ELR (cell line): ENCODE measurements at places on chromosomes 3 and 15.

DNA sequence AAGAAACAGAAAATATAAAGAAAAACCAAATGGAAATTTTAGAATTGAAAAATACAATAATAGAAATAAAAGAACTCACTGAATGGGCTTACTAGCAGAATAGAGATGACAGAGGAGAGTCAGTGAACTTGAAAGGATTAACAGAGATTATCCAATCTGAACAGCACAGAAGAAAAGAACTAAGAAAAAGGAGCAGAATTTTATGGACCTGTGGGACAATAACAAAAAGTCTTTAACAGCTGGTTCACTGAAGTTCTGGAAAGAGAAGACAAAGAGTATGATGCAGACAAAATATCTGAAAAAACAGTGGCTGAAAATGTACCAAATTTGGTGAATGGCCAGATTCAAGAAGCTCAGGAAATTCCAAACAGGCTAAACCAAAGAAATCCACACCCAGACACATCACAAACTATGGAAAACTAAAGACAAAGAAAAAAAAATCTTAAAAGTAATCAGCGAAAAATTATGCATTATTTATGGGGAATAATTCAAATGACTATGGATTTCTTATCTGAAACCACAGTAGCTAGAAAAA is 9.7 kb upstream of the GNB5 start:
- no peak for DNase-seq

DNA sequence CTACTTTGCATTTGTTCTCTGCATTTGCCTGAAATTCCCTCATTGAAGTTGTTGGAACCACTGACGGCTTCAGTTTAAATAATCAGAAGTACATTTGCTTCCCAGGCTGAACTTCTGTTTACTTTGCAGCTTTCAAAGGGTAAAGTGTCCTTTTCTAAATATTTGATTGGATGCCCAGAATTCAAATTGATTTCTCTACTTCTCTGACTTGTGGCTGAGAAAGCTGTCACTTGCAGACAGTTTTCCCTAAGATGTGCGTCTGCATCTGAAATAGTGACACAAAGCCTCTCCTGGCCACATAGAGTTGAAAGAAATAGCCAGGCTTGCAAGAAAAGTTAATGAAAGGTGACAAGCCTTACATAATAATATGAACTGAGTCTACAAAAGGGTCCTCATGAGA is 299.6 kb downstream of the THSD4 start:
- no peak for DNase-seq

DNA sequence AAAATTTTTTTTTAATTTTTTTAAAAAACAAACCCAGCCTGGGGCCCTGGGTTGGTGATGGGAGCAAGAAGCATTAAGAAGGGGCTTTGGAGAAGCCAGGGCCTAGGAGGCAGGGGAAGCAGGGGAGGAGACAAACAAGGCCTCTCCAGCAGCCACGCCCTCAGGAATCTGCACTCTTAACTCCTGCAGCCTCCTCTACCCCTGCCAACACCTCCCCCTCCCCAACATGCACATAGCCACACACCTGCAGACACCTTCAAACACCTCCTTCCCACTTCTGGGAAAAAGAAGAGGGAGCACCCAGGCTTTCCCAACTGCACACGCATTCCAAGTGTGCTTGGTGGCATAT is 2.7 kb upstream of the DCAF1 start:
- DNase-seq: no peak

- DNase-seq: no peak
These were observed 869.2 kb downstream of the IGSF11 start for GRCh38 chr3:118165413-118165812.

DNA sequence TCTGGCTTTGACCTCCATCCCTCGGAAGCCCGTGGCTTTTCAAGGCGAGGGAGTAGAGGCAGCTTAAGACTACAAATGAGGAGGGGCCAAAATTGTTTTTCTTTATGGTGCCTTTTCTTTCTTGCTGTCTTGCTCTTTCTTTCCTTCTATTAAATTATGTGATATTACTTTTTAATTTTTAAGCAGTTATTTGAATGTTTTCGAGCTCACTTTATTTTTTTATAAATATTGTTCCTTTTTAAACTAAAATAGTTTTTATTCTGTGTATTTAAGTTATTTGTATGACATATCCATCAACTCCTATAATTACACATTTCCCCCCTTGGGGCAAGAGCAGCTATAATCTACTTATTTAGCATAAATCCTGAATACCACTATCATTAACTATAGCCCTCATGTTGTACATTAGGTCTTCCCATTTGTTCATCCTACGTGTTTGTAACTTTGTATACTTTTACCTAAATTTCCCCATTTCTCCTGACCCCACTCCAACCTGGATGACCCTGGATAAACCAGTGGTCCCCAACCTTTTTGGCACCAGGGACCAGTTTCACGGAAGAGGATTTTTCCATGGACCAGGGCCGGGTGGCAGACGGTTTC is 622 bp upstream of the PLSCR1 start:
- no peak for DNase-seq

GRCh38 chr3:50627407-50628051 is 10.6 kb downstream of the MAPKAPK3 start:
- DNase-seq: peak; percentile 93

DNA sequence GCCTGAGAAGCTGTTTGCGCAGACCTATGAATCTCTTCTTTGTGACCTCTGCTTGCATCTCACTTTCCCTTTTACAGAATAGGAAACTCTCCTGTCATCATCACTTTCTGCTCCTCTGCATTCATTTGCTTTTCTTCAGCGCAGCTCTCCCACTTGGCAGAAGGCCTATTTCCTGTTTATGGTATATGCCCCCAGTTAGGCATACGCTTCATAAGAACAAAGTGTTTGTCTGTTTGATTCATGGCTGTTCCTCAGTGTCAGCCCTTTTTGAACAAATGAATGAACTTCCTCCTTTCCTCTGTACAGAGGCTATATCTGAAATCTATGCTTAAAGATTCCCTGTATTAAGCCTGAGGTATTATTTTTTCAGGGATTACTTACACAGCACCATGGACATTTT is 1216.9 kb upstream of the GBE1 start:
- DNase-seq: no peak

GRCh38 chr3:125119752-125120378 is 64.1 kb upstream of the HEG1 start:
- DNase-seq: no peak

GRCh38 chr3:73804204-73804603 is 179.5 kb upstream of the PDZRN3 start:
- DNase-seq: no peak

GRCh38 chr3:12476238-12476897 is 7.9 kb upstream of the TSEN2 start:
- DNase-seq: peak; percentile 55

DNA sequence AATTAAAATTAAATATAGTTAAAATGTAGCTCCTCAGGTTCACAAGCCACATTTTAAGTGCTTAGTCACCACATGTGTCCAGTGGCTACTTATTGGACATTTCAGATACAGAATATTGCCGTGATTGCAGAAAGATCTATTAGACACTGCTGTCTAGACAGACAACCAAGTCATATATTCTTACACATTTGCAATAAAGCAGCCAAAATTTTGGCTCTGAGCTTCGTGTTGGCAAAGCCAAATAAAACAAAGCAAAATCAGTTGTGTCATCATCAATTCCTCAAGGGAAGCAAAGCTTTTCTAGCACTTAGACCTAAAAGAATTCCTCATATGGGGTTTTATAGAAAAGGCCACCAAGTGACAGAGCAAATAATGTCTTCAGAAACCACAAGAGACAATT is 193.1 kb upstream of the LPP start:
- no peak for DNase-seq

DNA sequence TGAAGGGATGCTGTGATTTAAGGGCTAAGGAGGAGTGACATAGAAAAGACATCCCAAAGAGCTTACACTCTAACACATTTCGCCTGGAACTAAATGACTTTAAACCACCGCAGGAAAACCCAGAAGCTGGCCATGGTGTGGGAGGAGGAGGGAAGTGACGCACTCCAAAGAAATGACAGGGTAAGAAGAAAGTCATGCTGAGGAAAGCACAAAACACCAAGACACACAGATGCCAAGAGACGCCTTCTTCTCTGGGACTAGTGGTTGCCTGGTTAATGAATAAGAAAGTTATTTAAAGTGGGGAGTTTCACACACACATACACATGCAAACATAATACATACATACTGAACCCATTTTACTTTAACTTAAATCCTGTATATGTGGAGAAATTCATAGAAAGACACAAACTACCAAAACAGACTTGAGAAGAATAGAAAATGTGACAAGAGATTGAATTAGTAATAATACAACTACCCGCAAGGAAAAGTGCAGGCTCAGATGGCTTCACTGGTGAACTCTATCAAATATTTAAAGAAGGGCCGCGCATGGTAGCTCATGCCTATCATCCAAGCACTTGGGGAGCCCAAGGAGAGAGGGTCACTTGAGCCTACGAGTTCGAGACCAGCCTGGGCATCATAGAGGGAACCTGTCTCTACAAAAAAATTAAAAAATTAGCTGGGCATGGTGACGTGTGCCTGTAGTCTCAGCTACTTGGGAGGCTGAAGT is 125.5 kb downstream of the NSMCE3 start:
- peak; percentile 82 for DNase-seq

GRCh38 chr3:88863196-88863595 is 244.2 kb upstream of the EPHA3 start:
- peak; percentile 28 for DNase-seq

- peak; percentile 15 for DNase-seq
These were observed 18.3 kb downstream of the P2RY1 start for GRCh38 chr3:152853196-152853595.

DNA sequence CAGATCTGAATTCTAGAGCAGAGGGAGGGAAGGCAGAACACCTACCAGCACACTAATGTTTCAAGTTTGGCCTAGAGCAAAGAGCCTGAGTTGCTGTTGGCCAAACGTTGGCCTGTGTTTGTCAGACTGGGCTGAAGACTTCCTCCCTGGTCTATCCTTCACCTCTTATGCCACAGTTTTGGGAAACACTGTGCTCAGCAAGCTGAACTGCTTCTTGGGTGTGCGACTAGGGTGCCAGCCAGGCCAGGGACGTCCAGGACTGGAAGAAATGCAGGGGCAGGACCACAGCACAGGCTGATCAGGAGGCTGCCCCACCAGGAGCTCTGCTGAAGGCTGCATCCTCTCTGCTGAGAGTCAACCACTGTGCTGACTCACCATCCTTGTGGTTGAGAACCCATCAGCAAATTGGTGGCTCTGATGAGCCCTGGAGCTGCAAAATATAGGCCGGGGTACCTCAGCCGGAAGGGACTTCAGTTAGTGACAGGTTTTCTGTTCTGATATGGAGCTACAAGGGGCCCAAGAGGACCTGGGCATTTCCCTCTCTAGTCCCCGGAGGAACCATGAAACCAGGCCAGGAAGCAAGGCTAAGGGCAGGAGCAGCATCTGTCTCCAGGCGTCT is 131.6 kb upstream of the RASGRP1 start:
- peak; percentile 56 for DNase-seq

DNA sequence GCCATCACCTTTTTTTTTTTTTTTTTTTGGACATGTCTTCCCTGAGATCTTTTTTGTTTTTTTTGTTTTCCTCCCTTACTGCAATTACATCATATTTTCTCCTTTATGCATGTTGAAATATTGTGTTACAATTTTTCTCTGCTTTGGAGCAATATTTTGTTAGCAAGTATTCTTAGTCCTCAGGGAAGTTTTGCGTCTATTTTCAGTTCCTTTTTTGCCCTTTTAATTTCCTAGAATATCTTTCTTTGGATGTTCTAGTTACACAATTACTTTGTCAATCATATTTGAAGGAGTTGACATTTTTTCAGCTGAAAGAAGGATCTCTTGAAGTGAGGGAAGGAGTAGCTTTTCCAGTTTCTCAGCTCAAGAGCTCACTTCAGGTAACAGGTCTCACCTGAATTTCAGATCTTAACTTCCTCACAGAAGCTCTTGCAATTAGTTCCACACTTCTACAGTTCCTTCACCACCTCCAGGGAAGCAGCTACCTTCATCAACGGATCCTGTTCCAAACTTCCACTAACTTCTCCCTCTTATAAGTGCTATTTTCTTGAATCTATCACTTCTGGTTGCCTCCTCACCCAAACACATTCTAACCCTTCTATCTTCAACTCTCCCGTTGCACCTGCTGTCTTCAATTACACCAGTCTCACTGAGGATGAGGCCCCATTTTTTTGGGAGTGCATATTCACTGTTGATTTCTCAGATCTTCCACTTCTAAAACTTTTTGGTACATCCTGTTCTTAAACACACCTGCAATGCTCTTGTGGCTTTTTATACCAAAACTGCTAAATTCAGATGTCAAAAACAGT is 57.8 kb upstream of the CPOX start:
- no peak for DNase-seq

- DNase-seq: peak; percentile 54
These were observed 480.5 kb downstream of the OTOL1 start for GRCh38 chr3:161977063-161977462.

- peak; percentile 40 for DNase-seq
These were observed 69.8 kb downstream of the FEM1B start for GRCh38 chr15:68347392-68347791.

DNA sequence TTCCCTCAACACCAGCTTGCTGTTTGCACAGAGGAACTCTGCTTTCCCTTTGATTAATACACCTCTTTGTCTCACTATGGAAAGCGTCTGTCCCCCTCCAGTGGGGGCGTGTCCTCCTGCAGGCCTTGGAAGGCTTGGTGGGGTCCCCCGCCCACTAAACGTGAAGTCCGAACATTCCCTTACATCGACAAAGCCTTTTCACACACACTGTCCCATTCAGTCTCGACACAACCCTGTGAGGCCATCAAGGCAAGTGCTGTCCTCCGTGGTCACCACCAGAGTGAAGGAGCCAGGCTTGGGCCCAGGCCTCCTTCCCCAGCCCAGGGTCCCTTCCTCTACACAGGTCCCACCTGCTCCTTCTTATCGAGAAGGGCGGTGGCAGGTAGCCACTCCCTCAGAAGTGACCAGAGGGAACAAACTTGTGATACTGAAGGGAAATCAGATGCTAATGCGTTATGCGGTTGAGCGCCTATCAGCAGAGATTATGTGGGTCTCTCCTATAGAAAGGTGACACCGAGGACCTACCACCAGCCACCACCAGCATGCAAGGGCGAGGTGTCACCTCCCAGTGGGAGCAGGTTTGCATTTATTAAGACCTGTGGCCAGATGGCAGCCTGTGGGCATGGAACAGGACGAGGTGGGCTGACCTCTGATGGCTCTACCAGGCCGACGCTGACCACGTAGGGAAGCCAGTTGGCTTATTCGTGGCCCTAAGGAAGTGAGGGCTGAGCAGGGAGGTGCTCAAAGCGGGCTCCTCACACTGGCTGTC is 6.6 kb downstream of the NRROS start:
- no peak for DNase-seq

- no peak for DNase-seq
These were observed 44.2 kb downstream of the DNAJC13 start for GRCh38 chr3:132461544-132461943.

GRCh38 chr3:172601066-172601832 is 78.0 kb upstream of the TNFSF10 start:
- no peak for DNase-seq

DNA sequence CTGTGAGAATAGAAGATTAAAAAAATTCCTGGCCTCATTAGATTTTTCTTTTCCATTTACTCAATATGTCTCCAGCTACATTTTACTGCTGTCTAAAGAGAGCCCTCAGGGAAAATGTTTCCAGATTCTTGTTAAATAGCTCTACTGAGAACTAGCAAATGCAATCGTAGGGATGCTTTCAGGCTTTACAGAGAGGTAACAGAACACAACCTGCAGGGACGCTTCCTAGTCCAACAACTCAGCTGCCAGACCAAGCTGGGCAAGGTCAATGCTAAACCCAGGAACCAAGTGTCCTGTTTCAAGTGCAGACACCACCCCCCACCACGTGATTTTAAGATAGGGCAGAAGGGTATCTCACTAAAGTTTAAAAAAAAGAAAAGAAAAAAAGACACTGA is 25.2 kb downstream of the ARHGEF3 start:
- no peak for DNase-seq
